ENCODE measurements at places on chromosomes 6 and 20.
A peak's percentile ranks its signal among the peaks of the same experiment; 100 is the strongest.

- DNase-seq = no peak
Observed at GRCh38 chr20:58987790-58988564, 6.9 kb downstream of the NELFCD start.

- no peak for DNase-seq
Observed at GRCh38 chr20:38953630-38954340, 8.4 kb upstream of the DHX35 start.

DNA sequence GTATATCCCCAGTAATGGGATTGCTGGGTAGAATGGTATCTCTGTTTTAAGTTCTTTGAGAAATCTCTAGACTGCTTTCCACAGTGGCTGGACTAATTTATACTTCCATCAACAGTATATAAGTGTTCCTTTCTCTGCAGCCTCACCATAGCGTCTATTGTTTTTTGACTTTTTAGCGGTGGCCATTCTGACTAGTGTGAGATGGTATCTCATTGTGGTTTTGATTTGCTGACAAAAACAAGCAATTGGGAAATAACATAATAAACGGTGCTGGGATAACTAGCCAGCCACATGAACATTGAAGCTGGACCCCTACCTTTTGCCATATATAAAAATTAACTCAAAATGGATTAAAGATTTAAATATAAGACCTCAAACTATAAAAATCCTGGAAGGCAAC lies 14.2 kb downstream of the OR2A4 start:
- no peak for DNase-seq

DNA sequence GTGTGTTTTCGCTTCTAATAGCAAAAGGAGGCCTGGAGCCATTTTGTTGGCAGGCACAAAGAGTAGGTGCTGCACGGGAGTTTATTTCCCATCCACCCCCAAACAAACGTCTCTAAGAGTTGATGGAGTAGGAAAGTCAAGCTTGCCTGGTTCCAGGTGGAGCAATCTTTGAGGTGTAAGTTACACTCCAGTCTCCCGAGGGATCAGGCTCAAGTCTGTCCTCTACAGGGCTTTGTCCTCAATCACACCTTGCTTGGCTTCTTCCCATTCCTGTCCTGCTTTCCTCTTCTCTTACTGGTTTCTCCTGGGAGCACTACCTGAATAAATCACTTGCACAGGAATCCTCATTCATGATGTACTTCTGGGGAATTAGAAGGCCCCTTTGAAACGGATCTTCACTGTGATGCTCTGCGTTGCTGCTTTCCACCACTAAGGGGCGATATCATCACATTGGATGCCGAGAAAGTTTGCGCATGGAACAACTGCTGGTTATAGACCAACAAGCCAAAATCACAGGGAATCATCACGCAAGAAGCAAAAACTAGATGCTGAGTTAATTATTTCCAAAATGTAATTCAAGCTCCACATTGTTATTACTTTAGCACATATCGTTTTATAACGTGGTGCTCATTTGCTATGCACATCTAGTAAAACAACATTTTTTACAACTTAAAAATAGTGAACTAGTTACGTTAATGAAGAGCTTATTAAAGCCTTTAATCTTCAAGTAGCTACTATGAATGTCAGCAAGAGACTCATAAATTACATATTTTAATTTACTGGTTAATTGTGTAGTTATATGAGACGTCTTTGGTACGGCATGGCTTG lies 156.8 kb downstream of the DNAH8 start:
- peak; percentile 31 for DNase-seq

DNA sequence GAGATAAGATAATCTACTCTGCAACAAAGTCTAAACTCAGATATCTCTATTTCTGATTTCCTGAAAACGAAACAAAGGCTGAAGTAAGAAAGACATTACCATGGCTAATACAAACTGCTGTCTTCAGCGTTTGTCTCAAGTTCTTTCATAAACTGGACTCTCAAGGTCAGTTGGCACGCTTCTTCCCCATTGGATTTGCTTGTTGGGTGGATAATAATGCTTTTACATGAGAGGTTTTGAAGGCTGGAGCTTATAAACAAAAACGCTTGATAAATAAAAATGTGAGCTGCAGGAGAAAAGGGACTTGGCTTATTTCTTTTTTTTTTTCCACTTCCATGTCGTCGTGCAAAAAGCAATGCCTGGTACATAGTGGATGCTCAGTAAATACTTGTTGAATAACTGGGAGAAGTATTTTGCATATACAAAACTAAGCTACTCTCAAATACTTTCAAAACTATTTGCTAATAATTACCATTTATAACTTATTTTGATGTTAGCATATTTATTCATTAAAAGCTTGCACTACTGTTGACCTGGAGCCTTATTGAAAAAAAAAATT lies 65.7 kb upstream of the EEF1A1 start:
- DNase-seq = no peak

DNA sequence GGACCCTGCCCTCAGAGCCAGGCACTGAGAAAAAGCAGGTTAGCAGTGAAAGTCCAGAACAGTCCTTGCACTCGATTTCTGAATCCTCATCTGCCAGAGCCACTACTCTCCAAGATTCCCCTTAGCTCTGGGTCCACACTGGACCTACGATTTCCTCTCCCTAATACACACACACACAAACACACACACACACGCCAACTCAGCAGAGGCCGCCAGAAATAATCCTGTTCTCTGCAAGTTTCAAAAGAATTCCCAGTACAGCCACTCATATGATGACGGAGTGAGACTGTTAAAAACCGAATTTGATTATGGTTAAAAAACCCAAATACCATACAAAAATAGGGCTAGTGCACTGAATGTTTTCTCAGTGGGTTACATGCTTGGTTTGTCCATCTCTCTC lies 90.8 kb downstream of the GMPR start:
- DNase-seq = no peak

DNA sequence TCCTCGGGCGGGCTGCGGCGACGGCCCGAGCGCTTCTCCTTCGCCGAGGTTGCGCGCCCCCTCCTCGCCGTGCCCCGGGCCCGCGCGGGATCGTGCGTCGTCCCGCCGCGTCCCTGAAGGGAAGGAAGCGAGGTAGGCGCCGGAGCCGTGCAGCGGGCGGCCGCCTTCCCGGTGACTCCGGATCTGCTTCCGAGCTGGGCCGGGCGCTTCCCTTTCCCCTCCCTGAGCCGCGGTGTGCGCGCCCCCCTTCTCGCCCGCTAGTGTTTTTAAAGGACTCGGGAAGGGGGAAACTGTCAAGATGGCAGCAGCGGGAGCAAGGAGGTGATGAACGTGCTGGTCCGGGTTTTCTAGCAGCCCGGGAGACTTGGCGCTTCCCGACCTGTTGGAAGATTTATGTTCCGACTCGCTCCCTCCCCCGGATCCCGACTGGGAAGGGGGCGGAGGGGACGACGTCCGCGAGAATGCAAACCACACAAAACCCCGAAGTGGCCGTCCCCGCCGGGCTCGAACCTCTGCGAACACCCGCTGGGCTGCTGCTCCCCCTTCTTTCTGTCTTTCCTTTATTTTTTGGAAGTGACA lies 744 bp upstream of the FOXO3 start:
- no peak for DNase-seq

GRCh38 chr6:139271056-139271455 lies 20.7 kb downstream of the TXLNB start:
- no peak for DNase-seq

- DNase-seq = no peak
Observed at GRCh38 chr20:34974246-34974645, 18.6 kb downstream of the MYH7B start.

GRCh38 chr6:150865043-150865405 lies 478 bp upstream of the MTHFD1L start:
- no peak for DNase-seq

DNA sequence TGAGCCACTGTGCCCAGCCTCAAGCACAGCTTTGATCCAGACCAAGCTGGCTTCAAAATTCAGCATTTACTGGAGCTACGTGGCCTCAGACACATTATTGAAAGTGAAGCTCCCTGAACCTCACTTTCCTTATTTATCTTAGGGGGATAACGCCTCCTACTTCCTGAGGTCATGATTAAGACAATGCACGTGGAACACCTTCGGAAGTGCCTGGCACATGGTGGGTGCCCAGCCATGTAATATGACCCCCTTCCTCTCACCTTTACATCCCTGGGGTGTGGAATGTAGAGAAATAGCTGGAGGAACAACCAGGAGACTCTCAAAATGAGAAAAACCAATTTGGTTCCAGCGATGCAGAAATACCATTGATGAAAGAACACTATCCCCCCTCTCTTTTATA lies 1.6 kb upstream of the CLPS start:
- DNase-seq = no peak

DNA sequence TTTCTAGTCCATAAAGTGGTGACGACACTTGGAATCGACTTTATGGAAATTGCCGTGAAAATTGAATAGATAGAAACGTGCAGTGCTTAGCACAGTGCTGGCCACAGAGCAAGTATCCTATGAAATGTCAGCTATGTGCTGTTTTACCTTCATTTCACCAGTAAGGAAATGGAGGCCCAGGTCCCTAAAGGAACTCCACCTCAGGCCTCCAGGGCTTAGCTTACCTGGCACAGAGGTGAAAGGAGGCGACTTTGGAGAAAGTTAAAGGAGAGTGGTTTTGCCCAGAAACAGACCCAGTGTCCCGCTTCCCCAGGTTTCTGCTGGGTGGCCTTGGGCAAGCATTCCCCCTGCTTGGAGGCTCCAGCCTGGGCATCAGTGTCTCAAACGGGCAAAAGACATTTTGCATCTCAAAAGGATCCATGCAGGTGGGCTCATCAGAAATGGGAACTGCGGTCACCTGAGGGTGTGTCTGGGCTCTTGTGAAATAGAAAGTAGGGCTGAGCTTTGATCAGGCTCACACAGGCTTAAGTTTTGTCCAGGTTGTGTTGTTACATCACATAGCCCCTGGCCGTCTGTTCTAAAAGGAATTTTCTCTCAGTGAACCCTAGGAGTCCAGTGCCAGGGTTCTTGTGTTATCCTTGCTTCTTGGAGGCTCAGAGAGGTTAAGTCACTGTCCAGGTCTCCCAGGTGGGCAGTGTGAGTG lies 6.8 kb upstream of the TULP1 start:
- DNase-seq = no peak

DNA sequence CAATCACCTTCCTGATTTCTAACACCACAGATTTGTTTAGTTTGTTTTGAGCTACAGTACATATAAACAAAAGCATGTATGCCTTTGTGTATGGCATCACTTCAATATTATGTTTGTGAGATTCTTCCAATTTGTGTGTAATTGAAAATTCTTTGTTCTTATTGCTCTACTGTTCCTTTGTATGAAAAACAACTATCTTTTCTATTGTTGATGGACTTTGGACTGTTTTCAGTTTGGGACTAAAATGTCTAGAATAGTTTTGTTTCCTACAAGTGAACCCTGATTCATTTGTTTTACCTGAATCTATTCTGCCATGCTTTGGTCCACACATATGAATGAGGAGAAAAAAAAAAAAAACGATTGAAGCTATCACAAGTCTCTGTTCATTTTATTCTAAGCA lies 21.2 kb upstream of the ZNF184 start:
- DNase-seq = no peak

GRCh38 chr6:133957227-133957626 lies 4.2 kb downstream of the TBPL1 start:
- no peak for DNase-seq

GRCh38 chr6:11848852-11849731 lies 70.5 kb upstream of the ADTRP start:
- DNase-seq = no peak

DNA sequence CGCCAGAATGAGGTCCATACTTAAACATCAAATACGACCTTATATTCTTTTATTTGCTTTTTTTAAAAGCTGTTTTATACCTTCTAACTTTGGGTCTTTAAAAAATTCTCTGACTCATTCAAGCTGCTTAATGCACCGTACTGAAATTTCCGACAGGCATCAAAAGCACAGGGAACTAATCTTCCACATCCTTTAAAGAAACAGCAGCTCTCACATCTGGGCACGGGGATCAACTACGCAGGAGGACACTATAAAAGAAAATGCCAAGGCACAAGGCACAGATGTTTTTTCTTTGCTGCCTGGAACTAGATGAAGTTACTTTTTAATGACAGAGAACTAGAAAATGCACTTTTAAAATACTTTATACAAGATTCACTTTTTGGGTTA lies 112.4 kb upstream of the ARG1 start:
- DNase-seq = no peak

DNA sequence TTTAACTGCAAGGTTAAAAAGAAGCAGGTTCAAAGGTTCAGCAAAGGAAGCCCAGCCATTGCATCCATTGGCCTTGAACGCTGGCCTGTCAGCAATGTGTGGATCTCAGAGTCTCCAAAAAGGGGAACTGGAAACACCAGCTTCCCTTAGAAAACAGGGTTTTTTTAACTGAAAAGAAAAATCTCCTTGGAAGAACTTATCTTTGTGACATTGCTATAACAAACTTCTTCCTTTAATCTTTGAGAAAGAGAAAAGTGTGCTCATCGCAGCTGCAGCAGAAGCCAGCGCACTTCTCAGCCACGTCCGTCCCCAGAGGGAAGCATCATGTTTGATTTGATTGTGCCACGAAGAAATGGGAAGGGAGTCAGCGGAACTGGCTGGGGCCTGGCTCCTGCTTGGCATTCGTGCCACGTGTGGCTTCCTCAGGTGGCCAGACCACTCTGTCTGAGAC lies 215.0 kb downstream of the SYNDIG1 start:
- peak; percentile 7 for DNase-seq

DNA sequence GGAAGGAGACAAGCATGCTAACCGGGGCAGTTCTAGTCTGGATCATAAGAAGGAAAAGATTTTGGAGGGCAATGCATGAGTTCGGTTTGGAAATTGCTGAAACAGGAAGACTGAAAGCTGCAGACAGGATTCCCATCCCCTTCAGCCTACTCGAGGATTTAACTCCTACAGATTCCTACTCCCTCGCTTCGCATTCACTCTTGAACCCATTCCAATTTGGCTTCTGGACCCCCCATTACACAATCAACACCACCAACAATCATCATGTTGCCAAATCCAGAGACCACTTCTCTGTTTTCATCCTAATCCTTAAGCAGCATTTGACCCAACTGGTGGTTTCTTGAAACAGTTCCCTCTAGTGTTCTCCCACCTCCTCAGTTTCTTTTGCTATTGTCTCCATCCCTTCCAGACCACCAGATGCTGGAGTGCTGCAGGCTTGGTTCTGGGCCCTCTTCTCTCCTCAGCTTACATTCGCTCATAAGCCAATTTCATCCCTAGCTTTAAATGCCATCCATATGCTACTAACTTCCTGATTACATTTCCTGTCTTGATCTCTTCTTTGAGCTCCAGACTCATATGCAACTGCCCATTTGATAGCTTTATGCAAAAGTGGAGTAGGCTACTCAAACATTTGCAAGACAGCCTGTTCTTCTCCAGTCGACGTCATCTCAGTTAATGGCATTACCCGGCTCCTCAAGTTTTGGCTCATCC lies 66.5 kb downstream of the DTNBP1 start:
- DNase-seq = no peak

DNA sequence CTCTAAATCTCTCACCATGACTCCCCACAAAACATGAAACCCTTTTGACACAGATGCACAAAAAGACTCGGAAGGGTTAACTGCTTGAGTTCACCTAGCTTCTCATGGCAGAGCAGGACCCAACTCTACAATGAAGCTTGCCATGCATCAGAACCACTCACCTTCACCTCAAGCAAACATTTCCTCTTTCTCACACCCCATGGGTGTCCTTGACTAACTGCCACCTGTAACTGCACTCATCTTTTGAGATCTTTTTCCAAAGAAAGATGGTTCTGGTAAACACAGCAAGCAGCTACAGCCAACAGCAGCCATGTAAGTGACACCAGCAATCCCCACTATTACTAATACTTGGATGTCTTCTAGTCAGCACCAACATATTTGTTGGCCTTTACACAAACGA lies 76.5 kb downstream of the EFHC1 start:
- no peak for DNase-seq

All from omental fat pad (tissue), 4 donors.